ENCODE measurements at places on chromosomes 13 and 19.

- no peak for DNase-seq
Measured at GRCh38 chr19:963486-963951, 20.6 kb upstream of the WDR18 start.

- DNase-seq, result no peak
Measured at GRCh38 chr19:13505761-13506470, 363 bp downstream of the CACNA1A start.

DNA sequence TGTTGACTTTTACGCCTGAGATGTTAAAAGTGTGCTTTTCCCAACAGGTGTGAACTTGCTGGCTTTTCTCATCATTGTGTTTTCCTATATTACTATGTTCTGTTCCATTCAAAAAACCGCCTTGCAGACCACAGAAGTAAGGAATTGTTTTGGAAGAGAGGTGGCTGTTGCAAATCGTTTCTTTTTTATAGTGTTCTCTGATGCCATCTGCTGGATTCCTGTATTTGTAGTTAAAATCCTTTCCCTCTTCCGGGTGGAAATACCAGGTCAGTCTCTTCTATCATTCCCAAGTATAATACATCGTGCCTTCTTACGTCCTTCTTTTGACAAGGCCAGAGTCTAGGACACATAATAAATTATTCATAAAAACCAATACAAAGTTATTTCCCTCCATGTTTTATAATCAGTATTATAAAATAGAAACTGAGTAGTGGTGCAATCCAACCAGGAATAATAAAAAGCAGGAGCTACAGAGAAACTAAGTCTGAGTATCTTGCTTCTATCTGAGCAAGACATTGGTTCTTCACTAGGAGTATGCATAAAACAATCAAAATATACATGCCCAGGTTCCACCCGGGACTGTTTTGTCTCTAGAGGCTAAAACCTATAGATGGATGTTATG, 57.9 kb downstream of the RXFP2 start:
- DNase-seq, result no peak

- DNase-seq, result no peak
Measured at GRCh38 chr13:24233351-24233901, 72.9 kb downstream of the SPATA13 start.

GRCh38 chr19:43439032-43439708, 24.5 kb downstream of the TEX101 start:
- peak; percentile 86 for DNase-seq

DNA sequence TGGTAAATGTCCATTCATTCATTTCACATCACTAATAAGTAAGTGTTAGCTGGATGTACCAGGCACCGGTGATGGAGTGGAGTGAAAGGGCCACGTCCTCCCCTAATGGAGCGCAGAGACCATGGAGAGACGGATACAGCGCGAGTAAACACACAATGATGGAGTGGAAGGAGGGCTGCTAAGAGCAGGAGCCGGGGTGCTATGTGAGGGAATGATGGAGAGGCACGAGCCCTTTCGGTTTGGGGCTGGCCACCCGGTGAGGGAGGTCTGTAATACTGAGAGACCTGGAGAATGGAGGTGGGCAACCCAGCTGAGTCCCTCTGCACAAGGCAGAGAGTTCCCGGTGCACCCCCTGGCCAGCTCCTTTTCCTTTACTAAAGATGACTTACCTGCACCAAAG, 53.7 kb downstream of the PEPD start:
- DNase-seq, result no peak

- no peak for DNase-seq
Measured at GRCh38 chr19:17073869-17074633, 1.2 kb downstream of the HAUS8 start.

DNA sequence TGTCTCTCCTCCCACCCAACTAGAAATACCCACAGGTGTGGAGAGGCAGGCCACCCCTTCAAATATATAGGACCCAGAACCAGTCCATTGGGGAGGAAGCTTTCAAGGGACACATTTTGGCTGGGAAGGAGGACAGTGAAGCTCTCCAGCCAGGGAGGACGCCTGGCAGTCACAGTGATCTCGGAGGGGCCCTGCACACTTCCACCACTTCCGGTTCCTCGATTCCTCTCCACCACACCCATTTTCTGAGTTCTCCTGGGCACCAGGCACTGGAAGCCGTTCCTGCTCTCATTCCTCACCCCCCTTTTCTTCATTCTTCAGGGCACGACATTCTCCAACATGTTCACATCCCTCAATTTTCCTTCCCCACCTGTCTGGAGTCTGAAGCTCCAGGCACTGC, 30.4 kb upstream of the CEACAM21 start:
- peak; percentile 42 for DNase-seq

DNA sequence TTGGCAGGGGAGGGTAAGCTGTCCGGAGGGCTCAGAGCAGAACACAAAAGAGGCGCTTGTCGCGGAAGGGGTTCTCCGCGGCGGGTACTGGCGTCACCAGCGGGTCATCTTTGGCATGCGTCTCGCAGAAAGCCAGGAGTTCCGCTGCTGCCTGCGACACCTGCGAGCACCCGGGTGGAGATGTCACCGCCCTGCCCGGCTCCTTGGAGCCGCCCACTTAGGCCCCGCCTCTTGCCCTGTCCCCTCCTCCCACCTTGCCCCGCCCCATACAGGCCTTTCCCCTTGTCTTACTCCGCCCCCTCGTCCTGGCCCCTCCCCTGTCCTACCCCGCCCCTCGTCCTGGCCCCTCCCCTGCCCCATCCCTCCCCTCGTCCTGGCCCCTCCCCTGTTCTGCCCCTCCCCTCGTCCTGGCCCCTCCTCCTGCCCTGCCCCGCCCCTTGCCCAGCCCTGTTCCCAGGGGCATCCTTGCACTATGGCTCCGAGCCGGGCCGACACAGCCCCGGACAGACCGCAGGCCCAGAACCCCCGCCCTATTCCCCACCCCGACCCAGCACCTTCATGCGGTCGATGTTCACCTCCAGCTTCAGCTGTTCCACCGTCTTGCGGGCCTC, 1.9 kb downstream of the GNG8 start:
- DNase-seq, result peak; percentile 84

- no peak for DNase-seq
Measured at GRCh38 chr13:30971575-30971974, 39.1 kb downstream of the TEX26 start.

DNA sequence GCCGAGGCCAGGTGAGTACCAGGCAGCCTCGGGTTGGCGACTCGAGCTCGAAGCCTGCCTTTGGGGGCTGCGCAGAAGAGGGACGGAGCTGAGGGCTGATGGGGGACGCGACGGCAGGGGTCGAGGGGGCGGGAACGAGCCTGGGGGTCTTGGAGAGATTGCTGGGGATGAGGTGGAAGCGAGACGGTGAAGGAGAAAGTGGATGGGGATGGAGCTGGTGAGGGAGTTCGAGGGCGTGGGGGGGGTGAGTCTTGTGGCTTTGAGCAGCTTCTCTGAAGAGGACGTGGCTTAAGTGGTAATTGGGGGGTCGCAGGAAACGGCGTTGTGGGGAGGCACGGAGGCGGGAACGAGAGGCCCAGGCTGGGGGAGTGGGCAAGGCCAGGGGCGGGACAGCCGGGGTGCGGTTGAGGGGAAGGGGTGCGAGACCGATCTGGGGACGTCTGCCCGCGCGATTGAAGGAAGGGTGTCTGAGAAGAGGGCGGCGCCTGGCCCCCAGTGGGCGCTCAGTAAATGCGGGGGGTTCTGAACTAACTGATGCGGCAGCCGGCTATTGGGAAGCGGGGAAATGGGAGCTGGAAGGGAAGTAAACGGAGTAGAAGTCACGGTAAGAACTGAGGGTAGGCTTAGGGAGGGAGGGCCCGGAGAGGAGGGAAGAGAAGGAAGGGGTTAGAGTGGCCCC, 426 bp downstream of the MYO9B start:
- DNase-seq, result peak; percentile 53

DNA sequence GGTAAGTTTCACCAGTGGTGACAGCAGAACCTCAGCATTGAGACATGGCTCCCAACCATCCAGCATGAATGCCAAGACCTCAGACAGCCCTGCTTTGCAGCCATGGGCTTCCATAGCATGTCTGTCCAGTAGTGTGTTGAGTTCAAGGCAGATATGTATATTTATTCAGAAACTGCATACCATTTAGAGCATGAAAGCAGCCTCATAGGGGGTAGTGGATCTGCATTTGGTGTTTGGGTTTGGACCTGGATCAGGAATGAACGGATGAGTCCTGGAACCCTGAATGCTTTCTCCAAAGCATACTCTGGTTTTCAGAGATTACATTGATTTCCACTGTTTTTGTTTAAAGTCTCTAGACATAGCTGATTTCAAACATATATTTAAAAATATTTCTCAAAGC, 114.3 kb downstream of the ESD start:
- DNase-seq, result no peak

DNA sequence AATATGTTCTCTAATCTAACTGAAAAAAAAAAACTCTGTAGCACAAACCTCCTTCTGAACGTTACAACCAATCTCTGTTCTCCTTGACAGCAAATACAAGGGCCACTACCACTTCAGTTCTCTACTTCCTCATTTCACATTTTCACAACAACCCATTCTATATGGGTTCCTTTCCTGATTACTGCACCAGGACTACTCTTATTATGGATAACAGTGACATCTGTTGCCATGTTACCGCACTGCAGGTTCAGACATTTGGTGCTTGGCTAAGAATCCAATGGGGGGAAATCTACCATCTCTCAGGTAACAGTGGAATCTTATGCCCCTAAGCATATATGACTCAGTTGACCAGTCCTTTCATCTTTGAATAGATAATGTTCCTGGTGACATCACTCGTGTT, 11.6 kb upstream of the FPR3 start:
- DNase-seq, result peak; percentile 86

GRCh38 chr13:43388282-43389034, 365.1 kb downstream of the DNAJC15 start:
- DNase-seq, result no peak

- DNase-seq, result no peak
Measured at GRCh38 chr13:111117961-111118360, 2.9 kb downstream of the ARHGEF7 start.

DNA sequence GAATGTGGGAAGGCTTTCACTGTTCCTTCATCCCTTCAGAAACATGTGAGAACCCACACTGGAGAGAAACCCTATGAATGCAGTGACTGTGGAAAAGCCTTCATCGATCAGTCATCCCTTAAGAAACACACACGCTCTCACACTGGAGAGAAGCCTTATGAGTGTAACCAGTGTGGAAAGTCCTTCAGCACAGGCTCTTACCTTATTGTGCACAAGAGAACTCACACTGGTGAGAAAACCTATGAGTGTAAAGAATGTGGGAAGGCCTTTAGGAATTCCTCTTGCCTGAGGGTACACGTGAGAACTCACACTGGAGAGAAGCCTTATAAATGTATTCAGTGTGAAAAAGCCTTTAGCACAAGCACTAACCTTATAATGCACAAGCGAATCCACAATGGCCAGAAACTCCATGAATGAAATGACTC, 18.6 kb downstream of the ZNF177 start:
- no peak for DNase-seq

DNA sequence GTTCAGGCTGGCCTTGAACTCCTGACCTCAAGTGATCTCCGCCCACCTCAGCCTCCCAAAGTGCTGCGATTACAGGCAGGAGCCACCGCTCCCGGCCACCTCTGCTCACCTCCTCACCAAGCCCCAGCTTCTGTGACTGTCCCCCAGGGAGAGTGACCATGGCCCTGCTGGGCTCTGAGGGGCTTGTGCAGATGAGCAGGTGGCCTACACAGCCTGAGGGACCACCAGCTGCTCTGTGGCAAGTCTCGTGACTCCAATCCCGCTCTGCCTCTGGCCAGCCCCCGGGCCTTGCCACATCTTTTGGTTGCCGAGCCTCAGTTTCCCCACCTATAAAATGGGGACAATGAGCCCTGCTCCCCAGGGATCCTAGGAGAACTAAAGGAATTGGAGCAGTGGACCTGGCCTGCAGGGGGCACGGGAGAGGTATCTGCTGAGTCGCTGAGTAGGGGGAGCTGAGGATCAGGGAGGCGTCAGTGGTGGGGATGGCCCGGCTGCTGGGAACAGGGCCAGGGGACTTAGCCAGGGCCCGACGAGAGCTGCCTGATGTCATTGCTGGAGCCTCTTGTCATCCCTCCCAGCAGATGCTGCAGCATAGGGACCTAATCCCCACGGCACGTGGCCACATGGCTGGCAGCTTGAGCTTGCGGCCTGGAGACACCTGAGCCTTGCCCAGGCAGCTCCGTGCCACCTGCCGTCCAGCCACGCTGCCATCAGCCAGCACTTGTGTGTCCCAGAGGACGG, 74.7 kb downstream of the GADD45B start:
- no peak for DNase-seq

DNA sequence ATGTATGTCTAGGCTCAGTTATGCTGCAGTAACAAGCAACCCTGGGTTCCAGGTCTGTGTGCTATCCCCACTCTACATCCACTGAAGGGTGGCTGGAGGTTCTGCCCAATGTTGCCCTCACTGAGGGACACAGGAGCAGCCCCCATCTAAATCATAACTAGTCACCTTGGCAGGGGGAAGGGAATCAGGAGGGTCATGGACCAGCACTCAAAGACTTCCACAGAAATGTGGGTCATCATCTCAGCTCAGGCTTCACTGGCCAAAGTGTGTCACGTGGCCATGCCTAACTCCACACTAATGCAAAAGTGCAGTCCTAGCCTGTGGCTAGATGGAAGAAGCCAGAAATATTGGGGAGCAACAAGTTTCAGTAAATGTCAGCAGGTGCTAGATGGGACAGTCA, 137.3 kb upstream of the ZNF507 start:
- DNase-seq, result no peak

- no peak for DNase-seq
Measured at GRCh38 chr13:38960175-38960574, 30.5 kb downstream of the STOML3 start.

DNA sequence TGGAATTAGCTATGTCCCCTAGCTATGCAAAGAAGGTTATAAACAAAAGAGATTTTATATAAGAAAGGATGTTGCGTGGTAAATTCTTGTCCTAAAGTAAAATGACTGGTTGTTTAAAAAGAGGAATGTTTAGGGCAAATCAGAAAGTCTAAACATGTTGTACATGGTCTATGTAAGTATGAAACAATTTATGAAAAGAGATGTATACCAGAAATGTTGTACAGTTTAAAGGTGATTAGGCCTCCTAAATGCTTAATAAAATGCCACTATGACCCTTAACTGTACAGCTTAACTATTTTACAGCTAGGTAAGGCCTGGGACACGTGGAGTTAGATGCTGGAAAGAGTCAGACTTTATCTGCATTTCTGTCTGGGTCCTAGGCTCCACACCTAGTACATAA, 775.9 kb upstream of the KLHL1 start:
- no peak for DNase-seq

DNA sequence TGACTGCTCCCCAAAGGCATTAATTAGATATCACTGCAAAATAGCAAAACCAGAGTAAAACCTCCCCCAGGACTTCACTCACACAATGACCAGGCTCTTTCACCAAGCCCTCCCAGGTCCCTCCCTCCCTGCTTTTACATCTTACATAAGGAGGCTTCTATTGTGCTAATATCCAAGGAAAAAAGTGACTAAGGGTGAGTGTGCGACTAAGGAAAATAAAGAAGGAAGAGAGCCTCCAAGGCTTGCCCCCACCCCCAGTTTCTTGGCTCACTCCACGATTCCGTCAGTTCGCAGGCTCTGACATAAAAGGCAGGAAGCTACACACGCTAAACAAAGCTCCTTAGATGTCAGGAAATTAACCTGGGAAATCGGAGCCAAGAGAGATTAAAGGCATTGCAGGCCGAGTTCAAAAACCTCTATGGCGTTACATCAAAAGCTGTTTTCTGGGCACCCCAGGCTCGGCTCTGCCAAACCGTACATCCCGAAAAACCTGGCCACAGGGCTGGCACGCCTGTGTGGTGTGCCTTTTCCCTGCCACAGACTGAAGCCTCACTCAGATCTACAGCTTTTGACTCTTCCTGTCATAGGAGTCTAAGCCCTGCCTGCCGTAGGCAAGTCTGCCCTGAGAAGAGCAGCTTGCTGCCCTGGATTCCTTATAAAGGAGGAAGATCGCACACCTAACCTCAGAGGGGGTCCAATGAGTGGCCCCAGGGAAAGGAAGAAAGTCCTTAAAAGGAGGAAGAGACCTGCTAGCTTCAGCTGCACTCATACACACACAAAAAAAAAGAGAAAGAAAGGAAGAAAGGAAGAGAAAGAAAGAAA, 67.0 kb upstream of the SERP2 start:
- DNase-seq, result no peak
